ENCODE measurements at places on chromosomes 7 and 10.
A peak's percentile ranks its signal among the peaks of the same experiment; 100 is the strongest.

- no peak for DNase-seq
These were observed 31.2 kb downstream of the SEC61A2 start for GRCh38 chr10:12160664-12161063.

GRCh38 chr7:98125759-98126158 is 19.1 kb downstream of the LMTK2 start:
- DNase-seq = no peak

GRCh38 chr10:75924309-75924902 is 493.0 kb downstream of the LRMDA start:
- no peak for DNase-seq

GRCh38 chr7:149196151-149196704 is 882 bp downstream of the ZNF282 start:
- no peak for DNase-seq

- no peak for DNase-seq
These were observed 466.9 kb downstream of the KIF20B start for GRCh38 chr10:90168244-90168643.

- DNase-seq = no peak
These were observed 868 bp downstream of the TIAL1 start for GRCh38 chr10:119595676-119596515.

GRCh38 chr10:132862485-132863420 is 76.8 kb upstream of the NKX6-2 start:
- DNase-seq = no peak

- no peak for DNase-seq
These were observed 96.3 kb downstream of the OAT start for GRCh38 chr10:124322191-124322980.

- no peak for DNase-seq
These were observed 3.3 kb downstream of the MAP3K8 start for GRCh38 chr10:30437031-30437841.

DNA sequence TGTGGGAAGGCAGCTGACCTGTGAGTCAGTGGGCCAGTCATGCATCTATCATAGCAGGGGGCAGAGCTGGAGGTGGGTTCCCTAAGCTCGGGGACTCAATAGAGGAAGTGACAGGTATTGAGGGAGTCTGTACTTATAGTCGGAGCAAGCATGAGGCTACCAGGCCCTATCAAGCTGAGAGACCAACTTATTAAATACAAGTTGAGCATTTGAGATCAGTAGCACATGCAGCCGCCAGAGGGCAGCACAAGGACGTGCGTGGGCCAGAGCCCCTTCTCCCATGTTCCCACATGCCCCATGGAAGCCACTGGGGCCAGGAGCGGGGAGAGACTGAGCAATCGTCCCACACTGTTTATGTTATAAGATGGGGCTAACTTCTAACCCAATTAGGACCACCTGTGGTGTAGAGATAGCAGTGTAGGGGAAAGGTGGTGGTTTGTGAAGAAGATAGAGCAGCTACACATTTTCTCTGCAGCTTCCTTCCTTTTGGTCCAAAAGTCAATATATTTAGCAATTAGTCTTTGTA is 13.0 kb upstream of the STK31 start:
- DNase-seq = peak; percentile 63

DNA sequence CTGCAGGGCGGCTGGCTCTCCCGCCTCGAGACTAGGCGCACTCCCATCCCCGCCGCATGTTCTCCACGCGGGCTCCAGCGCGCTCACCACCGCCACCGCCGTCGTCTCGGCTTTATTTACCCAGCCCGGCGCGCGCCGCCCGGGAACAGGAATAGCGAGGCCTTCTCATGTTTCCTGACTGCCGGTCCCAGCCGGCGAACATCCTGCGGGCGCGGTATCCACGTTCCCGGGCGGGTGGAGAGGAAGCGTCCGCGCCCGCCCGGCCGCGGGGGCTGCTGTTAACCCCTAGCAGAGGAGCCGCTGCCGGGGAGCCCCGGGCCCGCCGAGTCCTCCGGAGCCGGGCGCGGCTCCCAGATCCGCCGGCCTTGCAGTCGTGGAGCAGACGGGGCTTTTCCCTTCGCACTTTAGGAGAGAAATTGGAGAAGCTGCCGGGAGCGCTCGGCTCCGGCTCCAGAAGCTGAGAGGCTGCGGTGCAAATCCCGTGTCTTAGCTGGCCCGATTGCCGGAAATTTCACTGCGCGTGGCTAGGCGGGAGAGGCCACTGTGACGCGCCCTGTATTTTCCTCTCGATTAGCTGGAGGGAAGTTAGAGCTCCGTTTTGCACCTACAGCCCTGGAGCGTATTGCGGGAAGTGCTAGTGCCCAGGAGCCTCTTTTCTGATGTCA is at the start of gene MKX:
TSS of gene MKX (minus strand) at position 88 of the 665 bp plus-strand sequence. CDS start 2,404 bp downstream, outside the sequence.
- no peak for DNase-seq

- no peak for DNase-seq
These were observed 321.5 kb upstream of the ZNF32 start for GRCh38 chr10:43970018-43970698.

- DNase-seq = no peak
These were observed 31.8 kb downstream of the KLRG2 start for GRCh38 chr7:139451638-139452037.

DNA sequence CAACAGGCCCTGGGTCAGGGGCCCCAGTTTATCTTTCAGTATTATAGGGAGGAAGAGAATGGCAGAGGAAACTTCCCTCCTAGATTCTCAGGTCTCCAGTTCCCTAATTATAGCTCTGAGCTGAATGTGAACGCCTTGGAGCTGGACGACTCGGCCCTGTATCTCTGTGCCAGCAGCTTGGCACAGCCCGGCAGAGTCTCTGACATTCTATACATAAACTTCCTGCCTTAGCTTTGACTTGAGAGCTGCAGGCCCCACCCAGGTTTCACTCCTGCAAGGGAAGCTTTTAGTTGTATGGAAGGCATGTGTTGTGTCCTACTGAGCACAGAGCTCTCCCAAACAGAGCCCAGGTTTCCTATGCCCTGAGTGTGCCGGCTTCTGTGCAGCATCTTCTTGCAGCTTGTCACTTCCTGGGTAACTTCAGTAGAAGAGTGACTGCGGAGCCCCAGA is 205.6 kb upstream of the PRSS58 start:
- DNase-seq = no peak

DNA sequence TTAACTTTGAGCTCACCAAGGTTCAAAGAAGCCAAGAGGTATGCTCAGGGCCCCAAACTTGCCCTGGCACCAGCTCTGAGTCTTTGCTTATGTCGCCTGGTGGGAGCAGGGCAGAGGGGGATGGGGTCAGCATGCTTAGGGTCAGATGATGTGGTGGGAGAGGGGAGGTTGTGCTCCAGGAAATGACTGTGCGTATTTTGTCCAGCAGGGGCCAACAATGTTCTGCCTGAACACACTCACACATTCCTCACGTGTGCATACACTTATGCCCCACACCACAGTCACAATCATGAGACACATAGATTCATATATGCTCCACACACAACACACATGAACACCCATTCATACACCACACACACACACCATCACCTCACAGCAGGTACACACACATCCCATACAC is 4.4 kb upstream of the RAMP3 start:
- DNase-seq = no peak

DNA sequence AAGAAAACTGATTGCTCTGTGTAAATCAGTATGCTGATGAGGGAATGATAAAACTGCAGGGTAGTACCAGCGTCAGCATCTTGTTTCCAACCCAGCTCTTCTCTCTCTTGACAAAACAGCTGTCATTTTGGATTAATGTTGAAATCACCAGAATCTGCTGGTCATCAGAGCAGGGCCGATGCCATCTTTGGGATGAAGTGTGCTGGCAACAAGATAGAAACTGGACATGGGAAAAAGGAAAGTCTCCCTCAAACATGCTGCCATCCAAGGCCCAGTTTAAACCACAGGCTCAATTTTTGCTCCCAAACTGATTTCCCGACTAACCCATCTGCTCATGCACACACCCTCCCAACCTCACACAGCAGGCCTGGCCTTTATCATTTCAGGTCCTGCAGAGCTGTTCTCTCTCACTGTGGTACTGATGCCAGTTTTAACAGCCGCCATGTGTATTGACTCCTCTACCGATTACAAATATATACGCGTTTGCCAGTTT is 285.2 kb downstream of the AUTS2 start:
- DNase-seq = no peak

DNA sequence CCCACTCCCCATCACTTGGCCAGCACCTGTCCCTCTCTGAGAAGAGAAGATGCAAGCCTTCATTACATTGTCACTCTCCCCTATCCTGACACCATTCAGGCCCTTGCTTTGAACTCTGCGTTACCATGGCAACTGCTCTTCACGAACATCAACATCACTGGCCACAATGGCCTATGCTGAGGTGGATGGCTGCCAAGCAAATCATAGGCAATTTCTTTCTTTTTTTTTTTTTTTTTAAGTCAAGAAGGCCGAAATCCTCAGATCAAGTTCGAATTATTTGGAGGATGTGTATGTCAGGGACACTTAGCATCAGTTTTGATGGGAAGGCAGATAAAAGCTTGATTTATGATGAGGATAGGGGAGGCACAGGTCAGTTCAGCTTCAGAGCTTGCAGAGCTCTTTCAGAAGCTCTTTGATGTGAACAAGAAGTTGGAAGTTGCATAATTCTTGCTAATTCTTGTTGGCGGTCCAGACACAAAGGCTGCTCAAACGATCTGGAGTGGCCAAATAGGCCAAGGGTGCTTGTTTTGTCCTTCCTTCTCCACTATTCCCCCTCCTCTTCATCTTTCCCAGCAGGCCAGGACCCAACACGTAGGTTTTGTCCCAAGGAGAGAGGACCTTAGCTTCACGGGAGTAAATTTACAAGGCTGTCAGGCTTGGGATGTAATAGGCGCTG is 179.9 kb upstream of the NPVF start:
- DNase-seq = no peak

DNA sequence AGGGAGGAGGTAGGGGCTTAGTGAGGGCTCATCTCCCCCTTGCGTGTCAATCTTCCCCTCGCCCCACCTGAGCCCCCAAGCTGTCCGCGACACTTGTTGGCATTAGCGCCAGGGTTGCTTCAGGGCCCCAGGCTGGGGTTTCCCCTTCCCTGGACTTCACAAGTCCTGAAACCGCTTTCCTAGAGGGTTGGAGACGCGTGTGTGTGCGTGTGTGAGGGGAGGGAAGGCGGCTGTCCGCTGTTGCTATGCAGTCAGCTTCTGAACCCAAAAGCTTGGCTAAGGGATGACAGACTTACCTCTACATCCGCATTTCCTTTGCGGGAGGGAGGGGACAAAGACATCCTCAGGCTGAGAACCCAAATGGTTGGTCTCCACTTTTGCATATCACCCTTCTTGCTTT is 803 bp downstream of the GOLGA7B start:
- DNase-seq = no peak

DNA sequence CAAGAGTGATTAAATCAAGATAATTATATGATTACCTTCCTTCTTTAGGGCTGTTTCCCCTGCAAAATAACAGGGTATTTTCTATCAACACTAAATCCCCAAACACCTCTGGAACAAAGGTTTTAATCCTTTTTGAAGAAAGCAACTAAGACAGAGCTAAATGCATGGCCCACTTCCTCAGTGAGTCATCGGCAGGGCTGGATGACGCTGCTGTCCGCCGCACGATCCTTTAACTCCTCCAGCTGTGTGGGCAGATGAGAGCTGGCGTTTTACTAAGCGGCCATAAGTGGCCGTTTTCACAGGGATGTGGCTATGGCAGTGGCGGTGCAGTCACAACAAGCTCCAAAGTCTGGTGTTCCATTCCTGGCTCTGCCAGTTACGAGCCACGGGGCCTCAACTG is 76.0 kb upstream of the C1QL3 start:
- no peak for DNase-seq

GRCh38 chr10:114525368-114525949 is 121.2 kb upstream of the AFAP1L2 start:
- DNase-seq = no peak

DNA sequence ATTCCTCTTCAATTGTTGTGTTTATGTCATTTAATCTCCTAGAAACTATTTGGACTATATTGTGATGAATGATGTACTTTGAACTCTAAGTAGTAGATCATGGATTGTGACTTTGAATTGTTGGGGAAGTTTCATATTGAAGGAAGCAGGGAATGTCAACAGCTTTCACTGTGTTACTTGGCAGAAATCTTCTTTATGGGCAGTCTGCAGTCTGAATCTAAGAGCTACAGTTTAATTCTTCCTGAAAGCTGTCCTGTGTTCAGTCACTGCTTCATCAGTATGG is 91.6 kb downstream of the PPP1R9A start:
- no peak for DNase-seq

DNA sequence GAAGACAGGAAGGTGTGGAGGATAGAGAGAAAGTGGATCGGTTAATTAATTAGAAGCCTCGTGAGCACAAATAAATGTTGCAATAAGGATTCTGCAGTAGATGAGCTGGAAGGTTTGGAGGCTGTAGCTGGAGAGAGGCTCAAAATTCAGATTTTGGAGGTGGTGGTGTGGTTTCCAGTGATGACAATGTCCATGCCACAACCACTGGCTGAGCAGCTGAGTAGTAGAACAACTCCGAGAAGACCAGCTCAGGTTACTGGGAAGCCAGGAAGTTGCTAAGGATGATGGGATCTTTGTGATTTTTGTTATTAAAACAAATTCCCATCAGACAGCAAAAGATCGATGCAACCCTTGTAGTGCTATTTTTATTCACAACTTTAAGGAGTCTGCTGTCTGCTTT is 7.7 kb downstream of the SLC26A4 start:
- no peak for DNase-seq

GRCh38 chr7:101218236-101219125 is 516 bp downstream of the ZNHIT1 start:
- DNase-seq = no peak

GRCh38 chr7:146922782-146923181 is 806.2 kb downstream of the CNTNAP2 start:
- no peak for DNase-seq

DNA sequence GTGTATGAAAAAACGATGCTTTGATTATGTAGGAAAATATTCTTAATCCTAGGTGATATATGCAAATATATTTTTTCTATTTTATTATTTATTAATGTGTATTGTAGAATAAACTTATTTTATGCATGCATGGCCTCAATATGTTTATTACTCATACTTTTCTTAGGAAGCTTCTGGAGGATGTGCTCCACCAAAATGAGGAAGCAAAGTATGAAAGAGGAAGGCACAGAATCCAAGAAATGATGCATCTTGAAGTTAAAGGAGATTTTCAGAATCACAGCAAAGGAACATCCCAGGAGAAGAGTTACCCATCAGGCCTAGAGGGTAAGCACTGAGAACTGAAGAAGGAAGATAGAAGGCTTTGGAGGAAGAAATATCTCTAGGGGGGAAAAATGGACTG is 35.0 kb upstream of the MRPS16 start:
- no peak for DNase-seq

- DNase-seq = no peak
These were observed 130.8 kb downstream of the PAXIP1 start for GRCh38 chr7:154871928-154872750.

DNA sequence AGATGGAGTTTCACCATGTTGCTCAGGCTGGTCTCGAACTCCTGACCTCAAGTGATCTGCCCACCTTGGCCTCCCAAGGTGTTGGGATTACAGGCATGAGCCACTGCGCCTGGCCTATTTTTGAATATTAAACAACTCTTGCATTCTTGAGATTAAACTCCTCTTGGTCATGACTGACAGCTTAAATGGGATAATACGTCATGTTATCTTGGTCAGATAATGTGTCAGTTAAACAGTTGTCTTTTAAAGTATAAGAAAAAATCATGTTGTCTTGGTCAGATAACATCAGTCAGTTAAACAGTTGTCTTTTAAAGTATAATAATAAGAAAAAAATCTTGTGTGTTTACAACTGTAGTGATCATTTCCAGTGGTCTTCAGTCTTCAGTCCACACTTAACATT is 73.6 kb upstream of the SYPL1 start:
- no peak for DNase-seq

GRCh38 chr7:3188946-3189345 is 112.1 kb upstream of the SDK1 start:
- no peak for DNase-seq

- no peak for DNase-seq
These were observed 174 bp downstream of the ADCY1 start for GRCh38 chr7:45574416-45574668.

All from SK-N-MC (cell line).